Retinal pigment epithelial cell (primary cell): ENCODE measurements at places on chromosomes 3 and 15.

DNA sequence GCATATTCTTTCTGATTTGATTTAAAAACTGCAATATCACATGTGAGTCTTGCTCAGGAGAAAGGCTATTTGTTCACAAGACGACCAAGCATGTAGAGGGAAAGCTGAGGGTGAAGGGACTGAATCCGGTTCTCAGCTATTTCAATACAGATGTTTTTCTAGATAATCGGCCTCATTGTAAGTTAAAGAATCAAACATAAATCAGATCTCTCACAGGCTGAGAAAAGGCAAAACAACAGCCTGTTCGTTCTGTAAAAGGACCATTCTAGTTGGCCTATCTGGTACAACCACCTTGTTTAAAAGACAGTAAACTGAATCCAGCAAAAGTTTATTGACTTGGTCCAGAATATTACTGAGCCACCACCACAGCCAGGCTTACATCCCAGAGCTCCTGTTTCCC lies 1045.7 kb upstream of the CFAP20DC start:
- DNase-seq, result no peak

GRCh38 chr3:124295362-124295761 lies 303.4 kb upstream of the ROPN1 start:
- DNase-seq, result no peak

DNA sequence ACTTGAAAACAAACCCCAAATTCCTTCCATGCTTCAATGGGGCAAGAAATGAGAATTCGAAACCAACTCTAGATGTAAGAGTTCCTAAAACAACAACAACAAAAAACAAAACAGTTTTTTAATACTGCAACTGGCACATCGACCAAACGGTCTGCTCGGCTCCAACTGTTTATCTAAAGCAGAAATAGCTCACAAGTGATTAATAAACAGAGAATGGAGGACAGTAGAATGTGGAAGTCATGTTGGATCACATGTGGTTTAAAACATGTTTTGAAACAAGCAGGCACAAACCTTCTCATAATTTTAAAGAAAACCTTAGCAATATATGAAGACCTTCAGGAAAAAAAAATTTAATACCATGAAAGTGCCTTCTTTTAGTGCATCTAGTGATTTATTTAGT lies 55.1 kb downstream of the SETMAR start:
- DNase-seq, result no peak

DNA sequence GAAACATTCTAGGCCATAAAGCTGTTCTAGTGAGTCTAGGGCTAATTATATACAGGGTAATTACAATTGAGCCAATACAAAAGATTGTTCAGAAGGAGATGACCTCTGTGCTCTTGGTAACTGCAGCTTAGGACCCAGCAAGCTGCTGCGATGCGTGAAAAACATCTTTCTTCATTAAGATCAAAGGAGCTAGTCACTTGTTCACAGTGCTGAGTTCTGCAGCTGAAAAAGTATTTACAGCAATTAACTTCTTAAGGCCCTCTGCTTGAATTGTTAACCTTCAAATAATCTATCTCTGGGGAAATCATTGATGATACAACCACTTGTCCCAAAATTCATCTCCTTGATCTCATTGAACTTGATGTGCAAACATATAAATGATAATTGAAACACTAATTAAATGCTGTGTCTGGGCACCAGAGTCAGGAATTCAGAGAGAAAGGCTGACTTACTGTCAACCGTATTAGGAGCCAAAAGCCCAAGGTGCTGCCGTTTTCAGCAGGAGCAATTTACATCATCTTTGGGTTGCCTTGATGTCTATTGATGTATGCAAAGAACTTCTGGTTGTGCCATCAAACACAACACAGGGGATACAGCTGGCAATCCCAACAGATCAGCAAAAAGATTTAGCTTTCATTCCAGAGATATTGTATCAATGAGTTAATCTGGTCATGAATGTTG lies 213.0 kb downstream of the NECTIN3 start:
- DNase-seq, result no peak
